GM03348 (cell line): ENCODE measurements at places on chromosomes 12 and 14.

DNA sequence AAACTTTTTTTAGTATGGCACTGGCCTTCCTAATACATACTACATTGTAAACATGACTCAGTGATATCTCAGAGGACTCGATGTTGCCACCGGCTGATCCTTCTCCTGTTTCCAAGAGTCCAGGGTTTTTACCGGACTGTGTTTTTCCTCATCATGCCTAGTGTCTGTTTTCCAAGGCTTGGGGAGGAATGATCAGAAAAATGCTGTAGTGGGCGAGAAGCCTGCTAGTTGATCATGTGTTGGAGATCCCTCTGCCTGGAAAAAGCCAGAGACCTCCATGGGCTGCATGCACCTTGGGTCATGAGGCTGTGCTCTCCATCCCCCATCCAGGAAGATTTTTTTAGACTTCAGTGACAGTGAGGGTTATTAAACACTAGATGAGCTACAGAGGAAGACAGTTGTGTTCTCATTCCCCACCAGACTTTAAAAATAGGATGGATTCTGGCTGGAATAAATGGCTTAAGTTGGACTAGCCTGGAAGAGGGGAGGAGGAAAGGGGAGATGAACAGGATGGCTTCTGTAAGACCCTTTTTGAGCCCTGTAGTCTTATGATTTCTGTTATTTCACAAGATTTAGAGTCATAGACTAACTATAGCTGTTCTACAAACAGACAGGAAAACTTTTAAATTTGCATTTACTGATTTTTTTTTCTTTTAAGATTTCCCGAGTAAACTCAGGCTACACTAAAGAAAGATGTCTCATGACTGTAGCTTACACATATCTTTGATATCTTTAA lies 145.7 kb downstream of the SAMD4A start:
- DNase-seq = peak; percentile 44

GRCh38 chr12:12072064-12072760 lies 1.5 kb downstream of the BCL2L14 start:
- DNase-seq = no peak

- no peak for DNase-seq
Observed at GRCh38 chr14:101719708-101720107, 41.8 kb upstream of the PPP2R5C start.

- no peak for DNase-seq
Observed at GRCh38 chr12:105296116-105297089, 34.1 kb upstream of the C12orf75 start.

DNA sequence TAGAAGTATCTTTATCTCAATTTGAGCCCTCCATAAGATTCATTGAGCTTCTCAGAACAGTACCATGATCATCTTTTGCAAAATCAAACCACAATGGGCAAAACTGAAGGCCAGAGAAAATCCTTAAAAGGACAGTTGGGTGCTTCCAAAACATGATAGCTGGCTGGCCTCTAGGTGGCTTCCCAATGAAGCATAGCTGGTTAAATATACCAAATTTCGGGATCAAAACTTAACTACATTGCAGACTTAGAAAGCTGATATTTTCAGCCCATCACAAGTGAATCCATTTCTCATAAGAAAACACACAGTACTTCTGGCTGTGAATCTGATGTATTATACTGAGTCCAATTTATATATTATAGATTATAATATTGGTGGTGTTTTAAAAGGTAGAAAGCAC lies 15.3 kb upstream of the PIK3C2G start:
- DNase-seq = no peak

DNA sequence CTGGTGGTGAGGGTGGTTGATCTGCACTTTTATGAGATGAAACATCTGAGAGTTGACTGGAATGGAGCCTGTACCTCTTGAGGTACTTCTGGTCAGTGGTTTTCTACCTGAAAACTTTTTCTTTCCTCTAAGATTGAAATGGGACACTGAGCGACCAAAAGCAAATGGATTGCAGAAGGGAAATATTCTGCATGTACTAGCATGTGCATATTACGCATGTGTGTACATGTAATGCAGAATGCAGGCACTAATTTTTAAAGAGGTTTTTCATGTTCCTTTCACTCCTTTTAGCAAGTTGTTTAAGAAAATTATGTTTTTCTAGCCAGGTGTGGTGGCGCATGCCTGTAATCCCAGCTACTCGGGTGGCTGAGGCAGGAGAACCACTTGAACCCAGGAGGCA lies 28.7 kb upstream of the EID3 start:
- DNase-seq = no peak

DNA sequence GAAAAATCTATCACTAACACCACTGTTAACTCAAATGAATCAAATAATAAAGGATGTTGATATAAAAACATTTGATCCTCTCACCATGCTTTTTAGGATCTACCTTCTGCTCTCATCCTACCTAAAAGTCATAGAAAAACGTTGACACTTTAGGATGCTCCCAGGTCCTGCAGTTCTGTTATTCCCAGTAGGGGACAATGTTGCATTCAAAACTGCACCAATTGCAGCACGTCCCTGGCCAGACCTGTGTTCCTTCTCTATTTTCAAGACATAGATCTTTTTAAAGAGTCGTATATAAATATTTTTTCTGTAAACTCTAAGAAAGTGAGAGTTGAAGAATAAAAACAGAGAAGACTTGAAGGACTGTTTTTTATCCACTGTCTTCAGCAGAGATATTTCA lies 8.8 kb downstream of the AICDA start:
- no peak for DNase-seq

DNA sequence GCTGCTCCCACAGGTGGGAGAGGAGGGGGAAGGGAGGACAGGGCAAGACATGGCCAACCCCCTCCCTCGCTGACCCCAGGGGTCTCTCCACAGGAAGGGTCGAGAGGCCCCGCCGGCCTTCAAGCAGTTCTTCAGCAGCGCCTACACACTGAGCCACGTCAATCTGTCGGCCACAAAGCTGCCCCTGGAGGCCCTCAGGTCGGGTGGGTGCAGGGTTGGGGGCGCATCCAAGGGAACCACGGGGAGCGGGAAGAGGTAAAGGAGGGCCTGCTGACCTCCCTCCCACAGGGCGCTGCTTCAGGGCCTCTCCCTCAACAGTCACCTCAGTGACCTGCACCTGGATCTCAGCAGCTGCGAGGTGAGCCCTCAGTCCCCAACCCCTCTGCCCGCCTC lies 6.1 kb downstream of the CARMIL3 start:
- DNase-seq = no peak

DNA sequence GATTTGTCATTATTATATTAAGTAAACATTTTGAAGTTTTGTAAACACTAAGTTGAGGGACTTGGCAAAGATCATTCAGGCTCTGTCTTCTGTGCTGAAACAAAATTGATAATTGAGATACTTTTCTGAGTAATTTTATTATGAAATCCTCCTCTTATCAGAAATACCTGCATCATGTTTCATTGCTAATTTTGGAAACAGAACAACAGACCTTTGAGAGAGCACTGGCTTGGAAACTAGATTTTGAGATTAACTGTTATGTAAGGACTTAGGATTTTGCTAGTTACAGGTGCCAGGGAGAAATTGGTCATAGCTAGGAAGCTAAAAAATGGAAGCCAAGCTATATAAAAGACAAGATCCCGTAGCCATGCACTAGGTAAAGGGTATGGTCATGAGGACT lies 201.7 kb upstream of the DCN start:
- DNase-seq = no peak

- DNase-seq = no peak
Observed at GRCh38 chr14:72262771-72263170, 330.5 kb downstream of the RGS6 start.

- peak; percentile 82 for DNase-seq
Observed at GRCh38 chr14:103561381-103562178, 877 bp downstream of the BAG5 start.

DNA sequence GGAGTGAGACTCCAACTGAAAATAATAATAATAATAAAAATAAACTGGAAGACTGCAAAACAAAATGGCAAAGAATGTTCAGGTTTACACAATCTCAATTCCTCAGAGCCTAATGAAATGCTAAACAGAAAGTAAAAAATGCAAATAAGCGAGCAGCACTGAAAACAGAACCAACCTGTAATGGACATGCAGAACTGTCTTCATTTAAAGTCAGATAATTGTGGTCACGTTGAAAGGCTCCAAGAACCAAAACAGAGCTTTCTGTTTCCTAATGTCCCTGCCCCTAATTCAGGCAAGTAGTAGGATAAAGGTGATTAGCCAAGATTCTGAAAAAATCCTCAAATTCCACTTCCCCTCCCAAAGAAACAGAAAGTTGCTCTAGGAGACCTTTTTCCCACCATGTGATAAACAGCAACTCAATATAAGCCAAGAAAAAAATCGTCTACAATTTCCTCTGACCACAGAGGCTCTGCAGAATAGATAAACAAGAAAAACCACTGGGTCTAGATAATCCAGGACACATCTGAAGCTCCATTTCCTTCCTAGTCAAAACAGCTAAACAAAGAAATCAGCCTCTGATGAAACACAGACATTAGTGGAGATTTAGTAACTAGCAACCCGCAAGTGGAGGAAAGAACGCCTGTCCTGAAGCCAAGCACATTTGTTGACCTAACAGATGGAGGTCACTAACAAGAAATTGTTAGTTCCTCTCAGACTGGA lies 3.0 kb downstream of the MIS18BP1 start:
- DNase-seq = peak; percentile 16

DNA sequence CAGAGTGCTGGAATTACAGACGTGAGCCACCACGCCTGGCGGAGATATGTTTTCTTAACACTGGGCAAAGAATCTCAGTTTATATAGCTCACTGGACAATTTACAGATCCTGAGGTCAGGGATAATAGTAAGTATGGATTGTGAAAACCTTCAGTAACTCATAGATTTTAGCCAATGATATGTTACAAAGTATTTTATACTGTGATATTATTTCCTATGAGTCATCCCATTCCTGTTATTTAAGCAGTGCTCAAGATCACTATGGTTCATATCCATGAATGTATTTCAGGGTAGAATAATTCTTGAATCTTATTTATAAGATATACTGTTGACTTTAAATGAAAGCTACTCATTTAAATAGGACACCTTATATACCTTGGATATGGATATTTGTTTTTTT lies 107.2 kb downstream of the RAD51B start:
- DNase-seq = no peak

DNA sequence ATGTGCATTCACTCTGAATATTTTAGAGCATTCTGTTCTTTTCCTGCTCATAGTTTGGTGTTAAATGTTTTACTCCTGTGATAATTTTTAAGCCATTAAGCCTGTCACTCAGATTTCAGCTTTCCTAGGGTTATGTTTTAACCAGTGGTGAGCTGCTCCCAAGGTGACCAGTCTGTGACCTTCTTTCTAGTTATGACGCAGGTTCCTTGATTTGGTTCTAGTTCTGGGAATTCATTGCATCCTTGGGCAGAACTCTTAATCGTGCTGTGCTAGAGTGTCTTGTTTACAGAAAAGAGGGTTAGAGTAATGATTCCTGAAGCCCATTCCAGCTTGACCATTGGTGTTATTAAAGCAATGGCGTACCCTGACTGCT lies 2.2 kb downstream of the GABARAPL1 start:
- DNase-seq = no peak

DNA sequence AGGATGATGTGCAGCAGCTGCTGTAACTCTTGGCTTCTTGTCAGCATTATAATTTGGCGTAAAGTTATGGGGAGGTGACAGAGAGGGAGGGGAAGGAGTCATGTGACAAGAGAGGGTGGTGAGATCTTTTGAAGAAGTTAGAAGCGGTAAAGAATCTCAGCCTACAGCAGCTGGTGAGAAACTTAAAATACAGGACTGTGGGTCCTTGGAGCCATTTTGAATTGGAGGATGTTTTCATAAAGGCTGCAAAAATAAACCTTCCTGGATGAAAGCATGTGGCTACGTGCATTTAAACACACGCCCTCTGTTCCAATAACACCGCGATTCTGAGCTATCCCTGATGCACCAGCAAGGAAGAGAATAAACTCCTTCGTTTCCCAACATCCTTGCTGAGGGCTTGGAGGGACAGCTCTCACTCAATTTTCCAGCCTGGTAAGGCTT lies 133.7 kb downstream of the TMEM30B start:
- DNase-seq = no peak

DNA sequence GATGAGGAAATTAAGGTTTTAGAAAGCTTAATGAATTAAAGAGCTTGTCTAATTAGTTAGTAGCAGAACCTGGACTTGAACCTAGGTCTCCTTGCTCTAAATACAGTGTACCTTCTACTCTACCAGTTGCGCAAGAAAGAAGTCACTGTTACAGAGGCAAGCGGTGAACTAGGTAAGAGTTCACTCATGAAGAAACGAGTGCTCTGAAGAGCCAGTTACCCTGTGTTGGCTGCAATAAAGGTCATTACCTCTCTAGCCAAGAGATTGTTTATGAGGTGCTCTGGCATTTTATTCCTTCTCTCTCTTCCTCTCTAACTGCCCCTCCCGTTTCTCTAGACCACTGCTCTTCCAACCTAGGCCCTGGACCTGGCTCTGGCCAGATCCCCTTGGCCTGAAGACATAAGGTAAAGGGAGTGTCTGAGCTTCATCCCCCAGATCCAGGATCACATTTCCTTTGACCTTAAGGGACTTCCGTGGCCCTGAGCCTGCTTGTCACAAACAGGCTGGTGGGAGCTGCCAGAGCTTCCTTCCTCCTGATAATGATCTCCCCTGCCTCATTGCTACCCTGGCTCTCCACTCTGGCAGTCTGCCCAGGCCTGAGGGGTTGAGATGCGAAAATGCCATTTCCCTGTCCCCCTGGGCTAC lies 1.9 kb downstream of the RNASE7 start:
- no peak for DNase-seq

- no peak for DNase-seq
Observed at GRCh38 chr12:59431266-59431665, 164.6 kb upstream of the SLC16A7 start.

GRCh38 chr14:89012282-89013097 lies 188.0 kb downstream of the TTC8 start:
- no peak for DNase-seq

- no peak for DNase-seq
Observed at GRCh38 chr14:58954052-58954451, 234.4 kb upstream of the DAAM1 start.

- DNase-seq = no peak
Observed at GRCh38 chr14:63418020-63418419, 99.3 kb upstream of the GPHB5 start.

- DNase-seq = no peak
Observed at GRCh38 chr14:61621444-61621843, 73.9 kb upstream of the HIF1A start.

- DNase-seq = no peak
Observed at GRCh38 chr14:23177181-23177580, 6.3 kb downstream of the SLC7A8 start.

DNA sequence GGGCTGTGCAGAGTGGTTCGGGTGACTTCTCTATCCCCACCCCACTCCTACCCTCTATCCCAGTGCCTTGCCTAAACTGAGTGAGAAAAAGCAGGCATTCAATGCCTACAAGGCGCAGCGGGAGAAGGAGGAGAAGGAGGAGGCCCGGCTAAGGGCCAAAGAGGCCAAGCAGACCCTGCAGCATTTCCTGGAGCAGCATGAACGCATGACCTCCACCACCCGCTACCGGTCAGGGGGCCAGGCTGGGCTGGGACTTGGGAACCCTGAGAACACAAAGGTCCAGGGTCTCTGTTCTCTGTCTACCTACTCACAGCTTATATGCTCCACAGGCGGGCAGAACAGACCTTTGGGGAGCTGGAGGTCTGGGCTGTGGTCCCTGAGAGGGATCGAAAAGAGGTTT lies 11.7 kb downstream of the PRPF40B start:
- DNase-seq = no peak
